NT2/D1 (cell line): ENCODE measurements at places on chromosomes 16 and 17.

GRCh38 chr17:82667668-82668000 lies 19.4 kb upstream of the WDR45B start:
- no peak for DNase-seq

- DNase-seq = no peak
These were observed 12.4 kb upstream of the ZNF469 start for GRCh38 chr16:88370365-88370764.

DNA sequence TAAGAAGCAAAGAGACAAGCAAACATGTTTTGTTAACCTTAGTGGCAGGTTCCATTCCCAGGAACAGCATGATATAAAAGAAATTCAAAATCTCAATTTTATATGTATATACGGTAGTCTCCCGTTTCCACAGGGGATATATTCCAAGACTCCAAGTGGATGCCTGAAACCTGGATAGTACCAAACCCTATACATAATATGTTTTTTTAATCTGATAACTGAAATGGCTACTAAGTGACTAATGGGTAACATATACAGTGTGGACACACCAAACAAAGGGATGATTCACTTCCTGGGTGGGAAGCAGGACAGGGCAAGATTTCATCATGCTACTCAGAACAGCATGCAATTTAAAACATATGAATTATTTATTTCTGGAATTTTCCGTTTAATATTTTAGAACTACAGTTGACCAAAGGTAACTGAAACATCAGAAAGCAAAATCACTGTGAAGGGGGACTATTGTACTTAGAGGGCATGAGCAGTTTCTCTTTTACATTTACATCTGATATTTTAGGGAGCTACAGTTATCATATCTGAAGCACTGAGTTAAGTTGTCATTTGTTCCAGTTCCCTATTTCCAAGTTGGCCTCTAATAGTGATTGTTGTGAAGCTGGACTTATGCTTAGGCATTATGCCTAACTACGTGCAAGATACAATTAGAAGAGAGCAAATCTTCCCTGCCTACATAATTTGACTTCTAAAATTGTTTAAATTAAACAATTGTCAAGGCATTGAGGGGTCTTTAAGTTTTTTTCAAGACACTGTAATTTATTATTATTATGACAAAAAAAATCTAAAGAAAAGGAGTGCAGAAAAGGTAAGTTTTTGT lies 34.1 kb upstream of the ABCA6 start:
- no peak for DNase-seq

DNA sequence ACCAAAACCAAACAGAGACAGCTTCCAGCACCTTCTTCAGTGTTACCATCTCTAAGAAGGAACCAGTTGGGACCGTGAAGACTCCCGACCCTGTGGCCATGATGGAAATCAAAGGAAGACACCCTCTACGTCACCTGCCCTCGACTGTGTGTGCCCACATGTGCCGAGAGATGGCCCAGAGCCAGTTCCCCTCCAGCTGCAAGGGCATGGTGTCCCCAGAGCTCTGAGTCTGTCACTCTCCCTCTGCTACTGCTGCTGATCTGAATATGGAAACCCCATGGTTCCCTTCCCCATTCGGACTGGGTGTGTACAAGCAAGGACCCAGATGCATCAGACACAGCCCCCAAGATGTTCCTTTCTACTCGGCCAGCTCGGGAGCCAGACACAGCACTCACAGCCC lies 76.4 kb downstream of the SOCS1 start:
- no peak for DNase-seq

- DNase-seq = no peak
These were observed 39.5 kb upstream of the ATP2A3 start for GRCh38 chr17:4003501-4004421.

- no peak for DNase-seq
These were observed 10.1 kb upstream of the TANGO6 start for GRCh38 chr16:68833251-68833650.

- no peak for DNase-seq
These were observed 158.6 kb upstream of the CDH5 start for GRCh38 chr16:66207883-66208265.

DNA sequence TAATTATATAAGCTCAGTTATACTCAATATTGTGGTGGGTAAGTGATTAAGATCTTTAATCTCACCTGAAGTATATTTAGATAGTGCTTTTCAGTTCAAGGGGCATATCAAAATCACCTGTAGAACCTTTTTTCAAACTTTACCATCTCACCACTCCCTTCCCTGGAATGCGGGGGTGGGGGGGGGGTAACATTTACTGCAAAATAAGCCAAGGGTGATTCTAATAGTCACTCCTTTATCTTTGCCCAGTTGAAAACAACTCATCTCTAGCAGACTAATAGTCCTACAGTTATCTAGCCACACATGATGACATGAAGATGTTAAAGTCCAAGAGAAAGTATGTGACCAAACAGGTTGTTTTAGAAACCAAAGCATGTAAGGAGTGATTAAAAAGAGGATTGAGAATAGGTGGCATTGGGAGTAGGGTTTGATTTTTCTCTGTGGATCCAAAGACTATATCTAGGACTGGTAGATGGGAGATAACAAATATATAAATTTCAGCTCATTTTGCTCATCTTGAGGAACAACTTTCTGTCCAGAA lies 21.5 kb downstream of the LPCAT2 start:
- DNase-seq = no peak

DNA sequence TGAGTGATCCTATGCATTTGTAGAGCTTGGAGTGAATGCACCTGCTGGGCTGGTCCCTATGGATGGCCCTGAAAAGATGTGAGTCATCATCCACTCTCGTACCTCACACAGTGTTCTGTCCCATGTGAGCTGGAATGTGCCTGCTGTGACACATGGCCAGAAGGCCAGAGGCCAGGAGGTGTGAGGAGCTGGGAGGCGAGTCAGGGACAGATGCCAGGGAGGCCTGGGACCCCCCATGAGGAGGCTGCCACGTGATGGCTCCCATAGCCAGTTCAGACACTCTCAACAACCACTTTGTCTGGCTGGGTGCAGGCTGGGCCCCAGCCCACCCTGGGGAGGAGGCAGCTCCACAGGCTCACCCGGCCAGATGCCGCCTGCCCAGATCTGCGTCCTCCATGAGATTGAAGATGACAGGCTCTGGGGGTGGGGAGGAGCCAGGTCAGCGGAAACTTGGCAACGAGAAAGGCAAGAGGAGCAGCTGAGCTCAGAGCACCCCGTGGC lies 168.8 kb downstream of the C16orf78 start:
- DNase-seq = no peak

DNA sequence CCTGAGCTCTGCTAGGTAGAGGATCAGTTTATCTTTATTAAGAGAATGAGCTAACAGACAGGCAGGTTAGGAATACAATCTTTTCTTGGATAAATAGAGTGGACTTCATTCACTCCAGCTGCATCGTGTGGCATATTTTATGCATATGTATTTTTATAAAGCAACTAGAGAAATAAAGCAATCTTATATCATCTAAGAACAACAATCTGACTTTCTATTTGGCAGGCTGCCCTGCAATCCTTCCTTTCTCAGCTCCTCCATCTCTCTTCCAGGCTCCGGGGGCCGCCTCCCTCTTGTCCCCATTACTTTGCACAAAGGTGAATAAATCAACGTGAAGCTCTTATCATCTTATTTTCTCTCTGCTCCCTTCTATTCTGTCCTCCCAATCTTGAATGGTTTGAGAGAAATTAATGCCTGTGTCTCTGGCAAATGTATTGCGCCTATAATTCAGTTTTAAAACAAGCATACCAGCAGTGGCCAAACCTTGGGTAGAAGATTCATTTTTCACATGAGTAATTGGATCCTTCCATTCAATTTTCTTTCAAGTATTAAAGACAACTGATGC lies 64.5 kb downstream of the HS3ST3A1 start:
- no peak for DNase-seq

DNA sequence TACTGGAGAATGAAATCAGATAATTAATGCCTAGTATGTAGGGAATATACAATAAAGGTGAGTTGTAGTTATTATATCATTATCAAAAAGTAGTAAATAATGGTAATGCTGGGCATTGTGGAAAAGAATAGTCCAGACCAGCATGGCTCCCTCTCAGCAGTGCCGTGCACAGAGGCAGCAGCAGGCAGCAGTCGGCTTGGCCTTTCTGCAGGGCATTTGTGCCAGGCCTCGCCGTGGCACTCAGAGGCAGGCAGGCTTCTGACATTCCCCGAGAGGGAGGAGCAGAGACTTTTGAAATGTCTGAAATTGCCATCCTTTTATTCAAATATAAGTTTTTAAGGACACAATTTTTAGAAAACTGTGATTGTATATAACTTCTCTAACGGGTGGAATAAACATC lies 15.0 kb downstream of the KIAA0513 start:
- no peak for DNase-seq
